ENCODE measurements at places on chromosomes 12 and 14. TPM values are rescaled to one million over a fixed set of nuclear protein-coding genes. Genes with fewer than 3 reads are reported as not detected.

GRCh38 chr14:41925409-41925808 lies 318.7 kb downstream of the LRFN5 start:
- DNase-seq, result no peak

The ASCL1 gene
- total RNA-seq, result not detected

The P2RX2 gene
- not detected for total RNA-seq

GRCh38 chr12:97535582-97535981 lies 73.0 kb downstream of the RMST start:
- DNase-seq, result no peak

The MYH6 gene
- not detected for total RNA-seq

DNA sequence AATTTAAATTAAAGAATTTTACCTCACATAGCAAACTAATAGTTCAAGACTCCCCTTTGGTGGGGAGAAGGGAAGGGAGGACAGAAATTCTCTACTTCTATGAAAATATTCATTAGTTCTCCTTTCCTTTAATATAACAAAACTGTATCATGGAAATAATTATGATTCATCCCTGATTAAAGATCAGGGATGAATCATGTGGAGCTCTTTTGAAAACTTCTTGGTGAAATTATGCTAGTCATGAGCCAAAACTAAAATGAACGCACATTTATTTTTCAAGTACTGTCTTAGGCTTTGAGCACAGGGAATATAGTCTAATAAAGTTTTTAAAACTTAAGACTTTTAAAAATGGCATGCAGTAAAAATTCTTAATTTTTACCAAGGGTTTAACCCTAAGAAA lies 17.1 kb downstream of the TMBIM4 start:
- peak; percentile 54 for DNase-seq

DNA sequence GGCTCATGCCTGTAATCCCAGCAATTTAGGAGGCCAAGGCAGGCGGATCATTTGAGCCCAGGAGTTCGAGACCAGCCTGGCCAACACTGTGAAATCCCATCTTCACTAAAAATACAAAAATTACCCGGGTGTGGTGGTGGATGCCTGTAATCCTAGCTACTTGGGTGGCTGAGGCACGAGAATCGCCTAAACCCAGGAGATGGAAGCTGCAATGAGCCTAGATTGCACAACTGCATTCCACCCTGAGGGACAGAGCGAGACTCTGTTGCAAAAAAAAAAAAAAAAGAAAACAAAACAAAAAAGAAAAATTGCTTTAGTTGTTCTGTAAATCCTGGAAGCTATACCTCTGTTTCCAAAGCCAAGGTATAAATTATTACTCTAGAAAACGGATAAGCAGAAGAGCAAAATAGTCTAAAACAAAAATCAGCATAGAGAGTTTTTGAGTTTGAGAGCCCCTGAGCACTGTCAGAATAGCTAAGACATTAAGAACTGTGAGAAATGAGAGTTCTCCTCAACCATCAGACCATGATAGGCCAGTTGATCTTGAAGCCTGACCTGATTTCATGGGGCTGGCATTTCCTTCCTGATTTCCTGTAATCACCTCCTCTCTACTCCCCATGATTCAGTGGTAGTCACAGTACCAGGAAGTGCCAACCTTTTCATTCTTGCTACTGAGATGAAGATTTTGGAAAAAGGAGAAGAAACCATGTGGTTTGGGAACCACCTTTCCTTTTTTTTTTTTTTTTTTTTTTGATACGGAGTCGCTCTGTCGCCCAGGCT lies 31.7 kb downstream of the ATP2A2 start:
- peak; percentile 53 for DNase-seq

- DNase-seq, result no peak
Measured at GRCh38 chr12:49980501-49981349, 8.0 kb downstream of the AQP6 start.

The TPH2 gene
- total RNA-seq, result not detected

- DNase-seq, result no peak
Measured at GRCh38 chr14:28300356-28300755, 466.2 kb upstream of the FOXG1 start.

GRCh38 chr12:69874606-69875005 lies 49.6 kb downstream of the MYRFL start:
- DNase-seq, result no peak

DNA sequence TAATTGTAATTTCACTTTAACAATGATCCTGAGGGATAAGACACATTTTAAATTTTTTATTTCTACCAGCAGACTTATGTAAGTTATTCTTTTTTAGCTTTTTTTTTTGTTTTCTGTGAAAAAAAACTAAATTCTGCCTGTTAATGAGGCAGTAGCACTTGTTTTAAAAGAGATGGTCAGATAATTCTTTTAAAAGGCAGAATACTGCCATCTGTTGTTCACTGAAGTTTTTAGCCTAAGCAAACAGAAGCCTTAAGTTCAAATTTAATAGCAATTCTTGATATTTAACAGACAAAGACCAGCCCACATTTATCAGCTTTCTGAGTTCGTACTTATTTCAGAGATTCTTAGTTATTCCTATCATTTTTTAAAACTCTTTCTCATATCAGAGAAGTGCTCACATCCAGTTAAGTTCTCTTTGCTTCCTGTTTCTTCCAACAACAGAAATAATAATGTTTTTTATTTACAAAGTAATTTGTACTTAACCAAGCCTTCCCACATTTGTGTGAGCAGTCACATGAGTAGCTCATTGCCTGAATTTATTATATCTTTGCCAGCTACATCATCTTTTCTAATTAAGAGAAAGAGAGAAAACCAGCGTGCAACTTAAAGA lies 93.4 kb upstream of the SLCO1C1 start:
- DNase-seq, result peak; percentile 55

The MYO1H gene
- total RNA-seq, result not detected

The IRAK3 gene
- total RNA-seq, result 8.5 TPM

DNA sequence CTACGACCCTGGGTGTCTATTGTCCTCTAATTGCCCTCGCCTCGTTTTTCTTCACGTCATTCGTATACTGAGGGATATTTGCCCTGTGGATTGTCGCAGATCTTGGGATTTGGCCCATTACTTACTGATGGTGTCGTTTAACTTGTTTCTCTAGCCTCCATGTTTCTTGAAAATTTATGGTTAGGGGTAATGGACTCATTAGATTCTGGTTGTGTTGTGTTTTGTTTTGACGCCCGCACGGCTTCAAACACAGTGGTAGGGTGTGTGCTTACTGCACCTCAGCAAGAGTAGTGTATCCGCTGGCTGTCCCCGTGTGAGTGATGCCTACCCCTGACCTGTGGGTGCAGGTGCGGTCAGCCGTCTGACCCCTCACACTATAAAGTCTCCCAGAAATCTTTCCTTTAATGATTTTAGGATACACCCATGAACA lies 874 bp upstream of the RNU6-8 start:
- peak; percentile 2 for DNase-seq

DNA sequence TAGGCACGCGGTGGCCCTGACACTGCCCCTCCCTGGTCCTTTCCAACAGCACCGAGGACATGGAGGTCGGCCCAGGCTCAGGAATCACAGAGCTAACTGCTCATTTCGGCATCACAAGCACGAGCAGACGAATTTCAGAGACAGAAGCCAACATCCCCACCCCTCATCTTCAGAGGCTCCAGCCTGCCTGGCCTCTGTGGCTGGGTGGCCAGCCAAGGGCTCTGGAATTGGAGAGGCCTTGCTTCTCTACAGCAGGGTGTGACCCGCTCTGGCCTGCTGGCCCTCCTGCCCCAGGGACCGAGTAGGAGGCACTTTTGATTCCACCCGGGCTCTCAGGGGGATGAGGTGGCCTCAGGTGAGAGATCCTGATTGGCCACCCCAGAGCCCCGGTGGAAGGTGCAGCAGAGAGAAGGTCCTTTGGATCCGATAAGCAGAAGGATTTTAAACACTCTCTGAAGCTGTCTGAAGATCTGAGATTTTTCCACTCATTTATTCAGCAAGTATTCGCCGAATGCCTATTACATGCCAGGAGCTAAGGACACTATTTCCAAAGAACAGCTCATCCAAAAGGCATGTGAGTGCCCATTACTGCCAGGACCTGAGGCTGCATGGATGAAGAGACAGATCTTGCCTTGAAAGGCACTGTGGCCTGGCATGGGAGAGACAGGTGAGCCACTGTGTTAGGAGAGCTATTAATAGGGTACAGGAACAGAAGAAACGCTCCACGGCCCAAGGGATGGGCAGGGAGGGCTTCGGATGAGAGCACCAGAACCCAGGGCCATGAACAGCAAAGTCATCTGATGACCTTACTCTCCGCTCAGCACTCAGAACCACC lies 10.2 kb downstream of the BAG5 start:
- no peak for DNase-seq

The ZFHX2 gene
- under 0.01 TPM for total RNA-seq

- DNase-seq, result no peak
Measured at GRCh38 chr14:73567951-73568885, 795 bp upstream of the ACOT2 start.

DNA sequence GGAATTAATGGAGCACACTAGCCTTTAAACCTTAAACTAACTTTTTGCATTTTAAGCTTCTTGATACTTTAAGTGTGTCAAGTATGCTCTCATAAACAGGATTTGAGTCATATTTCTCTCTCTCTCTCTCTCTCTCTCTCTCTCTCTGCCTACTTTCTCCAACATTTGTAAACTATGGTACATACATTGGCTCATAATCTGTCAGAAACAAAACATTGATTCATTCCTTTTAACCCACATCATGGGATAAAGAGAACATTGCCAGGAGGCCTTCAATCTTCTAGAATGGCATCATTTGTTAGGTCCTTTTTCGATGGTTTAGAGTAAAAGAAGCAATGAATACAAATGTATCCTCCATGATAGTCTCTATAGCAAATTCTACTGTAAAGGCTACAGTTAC lies 81.6 kb upstream of the RERGL start:
- DNase-seq, result no peak

- no peak for DNase-seq
Measured at GRCh38 chr12:25590011-25590721, 37.1 kb upstream of the LMNTD1 start.

The C12orf50 gene
- total RNA-seq, result not detected

The CIDEB gene
- 2.6 TPM for total RNA-seq

GRCh38 chr12:3202734-3203446 lies 125.7 kb downstream of the TSPAN9 start:
- DNase-seq, result peak; percentile 55

Data from lung microvascular endothelial cell (primary cell).